ENCODE measurements at places on chromosomes 6 and 20. TPM values are rescaled to one million over a fixed set of nuclear protein-coding genes. Genes with fewer than 3 reads are reported as not detected.

The WFDC12 gene
- total RNA-seq, result not detected

The SYTL3 gene
- total RNA-seq, result 0.41 TPM

DNA sequence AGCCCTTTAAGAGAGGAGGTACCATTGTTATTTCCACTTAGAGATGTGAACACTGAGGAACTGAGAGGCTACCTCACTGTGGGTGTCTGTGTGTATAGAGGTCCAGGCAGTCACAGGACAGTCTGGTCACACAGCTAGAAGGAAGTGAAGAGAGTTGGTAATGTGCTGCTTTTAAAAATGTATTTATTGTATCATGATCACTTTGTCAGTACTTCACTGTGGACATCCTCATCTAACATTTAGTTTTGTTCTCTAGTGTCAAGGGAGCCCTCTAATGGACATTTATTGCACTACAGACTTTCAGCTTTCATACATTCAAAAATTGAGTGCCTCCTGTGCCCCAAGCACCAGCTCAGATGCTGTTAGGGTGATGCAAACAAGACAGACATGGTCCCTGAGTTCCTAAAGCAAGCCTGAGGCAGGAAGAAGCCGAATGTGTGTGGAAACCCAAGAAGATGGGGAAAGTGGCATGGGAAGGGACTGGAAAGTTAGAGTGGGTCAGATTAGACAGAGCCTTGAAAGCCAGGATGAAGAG is 123.0 kb downstream of the SLC16A10 start:
- DNase-seq, result peak; percentile 79

DNA sequence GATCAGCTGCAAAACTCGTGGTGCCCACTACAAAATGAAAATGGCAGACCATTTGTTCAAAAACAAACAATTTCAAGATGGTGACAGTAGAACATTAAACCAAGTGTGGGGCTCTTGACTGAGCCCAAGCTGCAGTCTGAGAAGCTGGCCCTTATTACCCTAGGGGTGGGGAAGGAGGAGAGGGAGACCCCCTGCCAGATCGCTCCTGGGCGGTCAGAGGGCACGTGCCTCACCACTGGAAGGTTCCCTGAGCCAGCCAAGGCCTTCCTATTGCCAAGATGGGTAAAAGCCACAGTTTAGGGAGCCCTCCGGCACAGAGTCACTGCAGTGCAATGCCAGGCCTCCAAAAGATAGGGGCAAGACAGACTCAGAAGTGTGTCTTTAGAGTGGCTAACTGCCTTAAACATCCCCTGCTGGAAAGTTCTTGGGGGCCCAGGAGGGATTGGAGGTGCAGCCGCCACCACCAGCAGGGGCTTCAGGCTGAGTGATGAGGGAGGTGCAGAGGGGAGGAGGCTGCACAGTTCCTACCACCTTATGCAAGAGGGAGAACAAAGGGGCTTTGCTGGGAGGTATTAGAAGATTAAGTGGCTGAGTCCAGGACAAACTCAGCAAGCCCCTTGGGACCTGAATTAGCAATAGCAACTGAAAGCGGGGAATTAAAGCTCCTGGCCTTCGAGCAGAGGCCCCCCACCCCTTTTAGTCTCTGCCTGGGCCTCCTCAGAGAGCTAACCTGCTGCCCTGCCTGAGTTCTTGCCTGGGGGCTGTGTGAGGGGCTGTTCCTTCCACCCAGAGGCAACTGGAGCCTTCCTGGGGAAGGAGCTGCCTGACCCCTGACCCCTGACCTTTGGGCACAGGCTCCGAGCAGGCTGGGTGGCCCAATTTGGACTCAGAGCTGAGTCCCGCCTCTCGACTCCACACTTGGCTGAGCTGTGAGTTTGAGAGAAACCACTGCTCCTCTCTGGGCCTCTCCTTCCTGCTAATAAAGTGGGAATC is 88.4 kb downstream of the VEGFA start:
- no peak for DNase-seq

DNA sequence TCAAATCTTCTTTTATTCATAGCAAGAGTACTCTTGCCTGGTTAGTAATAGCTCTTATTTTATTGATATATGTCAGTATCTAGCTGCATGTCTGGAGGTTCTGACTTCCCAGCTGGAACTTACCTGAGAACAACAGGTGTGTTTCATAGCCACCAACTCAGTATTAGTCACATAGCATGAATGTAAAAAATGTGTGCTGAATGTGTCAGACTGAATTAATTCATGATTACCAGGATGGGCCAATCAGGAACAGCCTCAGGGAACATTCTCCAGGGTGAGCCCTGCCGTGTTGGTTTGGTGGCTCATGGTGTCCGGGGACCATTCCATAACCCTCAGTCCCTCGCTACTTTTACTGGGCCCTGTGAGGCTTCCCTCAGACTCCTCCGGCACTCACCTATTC is 99.7 kb downstream of the TULP4 start:
- DNase-seq, result peak; percentile 3

- no peak for DNase-seq
Measured at GRCh38 chr6:159077123-159077522, 32.3 kb upstream of the TAGAP start.

Data from HT-29 (cell line).